GM12878 (cell line): ENCODE measurements at places on chromosomes 11 and 22.

DNA sequence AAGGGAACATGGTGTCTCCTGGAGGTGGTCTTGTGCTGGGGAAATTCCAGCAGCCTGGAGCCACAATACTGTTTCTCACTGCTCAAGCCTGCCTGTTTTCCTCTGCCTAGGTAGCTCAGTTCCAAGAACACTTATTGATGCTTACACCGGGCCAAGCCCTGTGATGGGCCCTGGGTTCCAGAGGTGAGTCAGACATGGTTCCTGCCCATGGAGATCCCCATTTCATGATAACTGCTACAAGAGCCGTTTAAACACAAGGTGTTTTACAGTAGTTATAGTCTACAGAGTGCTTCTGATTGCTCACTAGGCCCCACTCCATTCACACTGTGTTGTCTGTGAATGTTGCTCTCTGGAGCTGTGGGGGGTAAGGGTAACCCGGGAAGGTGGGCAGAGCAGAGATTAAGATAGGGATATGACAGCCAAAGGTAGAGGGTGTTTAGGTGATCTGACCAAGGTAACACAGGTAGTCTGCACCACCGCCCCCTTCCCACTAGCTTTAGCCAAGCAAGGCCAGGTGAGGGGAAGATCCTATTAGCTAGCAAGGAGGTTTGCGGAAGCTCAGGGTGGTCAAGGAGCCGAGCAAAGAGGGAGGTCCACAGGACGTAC is 696 bp upstream of the MICAL2 start:
- H3K36me3 ChIP-seq = no peaks in the 10 kb centered on the region
- no peaks in the 10 kb centered on the region for H3K27me3 ChIP-seq
- H3K4me3 ChIP-seq = peak overlapping the region; percentile 59; the same call in 1 of the 2 replicates
- DNase-seq = no peak
- no peak overlapping the region for H3K27ac ChIP-seq

DNA sequence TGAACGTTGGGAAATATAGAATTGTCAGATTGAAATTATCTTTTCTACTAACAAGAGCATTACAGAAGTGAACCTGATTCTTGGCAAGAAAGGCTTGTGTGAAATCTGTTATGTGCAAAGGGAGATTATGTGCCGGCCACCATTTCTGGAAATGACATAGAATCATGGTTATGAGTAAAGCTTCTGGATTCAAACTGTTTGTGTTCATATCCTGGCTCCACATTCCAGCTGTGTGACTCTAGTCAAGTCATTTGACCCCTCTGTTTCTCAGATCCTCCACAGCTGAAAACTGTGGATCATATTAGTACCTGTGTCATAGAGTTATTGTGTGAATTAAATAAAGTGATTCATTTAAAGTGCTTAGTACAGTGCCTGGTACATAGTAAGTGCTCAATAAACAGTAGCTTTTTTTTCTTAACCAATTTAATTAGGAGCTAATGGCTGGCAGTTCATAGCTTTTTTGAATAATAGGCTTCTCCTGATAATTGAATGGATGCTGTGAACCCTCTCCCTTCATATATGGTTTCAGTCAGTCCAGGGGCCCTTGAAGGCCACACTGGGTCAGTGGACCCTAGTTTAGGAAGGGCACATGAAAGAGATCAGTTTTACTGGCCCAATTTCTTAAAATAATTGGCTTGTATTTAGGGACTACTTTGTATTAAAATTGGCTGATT is 34.6 kb downstream of the EHF start:
- H3K36me3 ChIP-seq = no peaks in the 10 kb centered on the region
- DNase-seq = no peak
- no peak overlapping the region for H3K27ac ChIP-seq
- no peaks in the 10 kb centered on the region for H3K27me3 ChIP-seq
- H3K4me1 ChIP-seq = peaks cover 31% of the 10 kb centered on the region

- no peaks in the 10 kb centered on the region for H3K27me3 ChIP-seq
- no peak overlapping the region for H3K4me3 ChIP-seq
- no peak for DNase-seq
- H3K27ac ChIP-seq = no peak overlapping the region
Observed at GRCh38 chr11:10885703-10886363, 28.0 kb upstream of the ZBED5 start.

DNA sequence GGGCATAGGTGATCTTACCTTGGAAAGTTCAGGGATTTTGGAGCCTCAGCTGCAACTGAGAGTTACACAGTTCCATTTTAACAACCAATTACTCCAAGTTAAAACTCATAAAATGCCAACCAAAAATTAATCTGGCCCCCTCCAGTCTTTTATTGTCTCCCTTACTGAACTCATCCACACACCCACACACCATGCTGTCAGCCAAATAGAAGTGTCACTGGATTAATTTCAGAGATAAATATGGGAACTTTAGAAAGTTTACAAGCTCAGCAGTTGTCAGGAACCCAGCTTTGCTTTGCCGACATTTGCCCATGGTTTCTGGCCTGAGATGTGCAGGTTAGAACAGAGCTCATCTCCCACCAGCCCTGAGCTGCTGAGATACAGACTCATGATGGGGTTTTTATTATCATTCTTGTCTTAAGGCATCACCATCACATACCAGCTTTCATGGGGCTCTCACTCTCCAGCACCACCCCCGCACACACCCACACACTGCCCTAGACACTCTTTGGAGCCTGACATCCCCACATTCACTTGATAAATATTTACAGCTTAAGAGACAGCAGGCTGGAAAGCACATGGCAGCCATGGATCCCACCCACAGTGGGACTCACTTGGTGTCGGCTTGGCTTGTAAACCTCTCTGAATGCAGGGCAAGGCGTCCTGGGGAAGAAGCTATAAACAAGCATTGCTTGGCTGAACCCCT is 23.7 kb upstream of the CTR9 start:
- DNase-seq = no peak
- no peak overlapping the region for H3K27ac ChIP-seq
- peaks cover 6% of the 10 kb centered on the region for H3K4me1 ChIP-seq
- no peaks in the 10 kb centered on the region; the same call in none of the 2 replicates for H3K27me3 ChIP-seq

GRCh38 chr11:1077033-1077416 is 2.4 kb downstream of the MUC2 start:
- no peaks in the 10 kb centered on the region for H3K4me1 ChIP-seq
- no peak for DNase-seq
- no peaks in the 10 kb centered on the region for H3K36me3 ChIP-seq
- no peak overlapping the region for H3K27ac ChIP-seq
- H3K4me3 ChIP-seq = no peak overlapping the region
- no peaks in the 10 kb centered on the region for H3K27me3 ChIP-seq

- no peak for DNase-seq
- no peaks in the 10 kb centered on the region for H3K4me1 ChIP-seq
- H3K27ac ChIP-seq = no peak overlapping the region
- H3K4me3 ChIP-seq = no peak overlapping the region
Observed at GRCh38 chr11:128226106-128226716, 361.1 kb downstream of the ETS1 start.

GRCh38 chr11:65844231-65844872 is 10.6 kb downstream of the SNX32 start:
- H3K27ac ChIP-seq = no peak overlapping the region
- no peaks in the 10 kb centered on the region for H3K27me3 ChIP-seq
- H3K4me3 ChIP-seq = no peak overlapping the region
- no peaks in the 10 kb centered on the region for H3K36me3 ChIP-seq

DNA sequence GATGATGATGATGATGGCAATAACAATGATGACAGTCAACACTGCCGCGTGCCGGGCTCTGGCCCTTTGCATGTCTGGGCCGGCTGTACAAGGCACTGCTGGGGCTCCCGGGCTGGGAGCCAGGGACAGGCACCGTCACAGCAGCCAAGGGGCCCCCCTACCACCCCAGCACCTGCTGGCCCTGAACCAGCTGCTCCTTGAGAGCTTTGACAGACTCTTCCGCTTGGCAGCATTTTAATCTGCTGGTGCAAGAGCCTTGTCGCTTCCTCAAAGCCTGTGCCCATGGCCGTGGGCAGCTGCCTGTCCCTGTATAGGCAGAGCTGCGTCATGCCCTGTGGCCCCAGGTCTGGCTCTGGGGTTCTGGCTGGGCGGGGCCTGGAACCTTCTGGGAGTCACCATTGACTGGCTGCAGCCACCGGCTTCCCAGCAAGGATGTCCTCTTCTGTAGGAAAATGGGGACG is 12.9 kb upstream of the MUC6 start:
- no peak overlapping the region for H3K27ac ChIP-seq
- no peak overlapping the region for H3K4me3 ChIP-seq
- DNase-seq = no peak
- no peaks in the 10 kb centered on the region for H3K4me1 ChIP-seq
- no peaks in the 10 kb centered on the region for H3K27me3 ChIP-seq

DNA sequence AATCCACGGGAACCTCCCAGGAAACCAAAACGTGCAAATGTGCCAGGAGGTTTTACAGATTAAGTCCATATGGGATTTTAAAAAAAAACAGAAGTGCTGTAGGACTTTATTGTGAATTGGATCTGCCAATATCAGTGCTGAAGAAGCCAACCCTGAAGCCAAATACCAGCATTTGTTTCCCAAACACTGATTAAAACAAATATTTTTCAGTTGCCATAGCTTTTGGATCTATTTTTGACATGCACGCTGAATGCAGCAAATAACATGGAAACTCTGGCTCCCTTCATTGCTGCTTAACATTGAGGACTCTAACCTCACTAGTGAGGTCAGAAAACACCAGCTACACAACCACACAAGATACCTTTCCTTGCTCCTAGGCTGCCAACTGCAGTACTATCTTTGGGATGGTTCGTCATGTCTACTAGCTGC is 28.4 kb upstream of the SIK2 start:
- no peak for DNase-seq
- no peaks in the 10 kb centered on the region for H3K27me3 ChIP-seq
- H3K4me1 ChIP-seq = no peaks in the 10 kb centered on the region
- H3K36me3 ChIP-seq = no peaks in the 10 kb centered on the region

- H3K27me3 ChIP-seq = no peaks in the 10 kb centered on the region
- H3K4me3 ChIP-seq = no peak overlapping the region
- H3K4me1 ChIP-seq = no peaks in the 10 kb centered on the region
- DNase-seq = no peak
- no peak overlapping the region for H3K27ac ChIP-seq
- H3K36me3 ChIP-seq = peaks cover 14% of the 10 kb centered on the region; the same call in 1 of the 2 replicates
Observed at GRCh38 chr22:41435560-41435959, 11.0 kb downstream of the TOB2 start.

- H3K36me3 ChIP-seq = no peaks in the 10 kb centered on the region
- H3K27ac ChIP-seq = no peak overlapping the region
- H3K4me1 ChIP-seq = no peaks in the 10 kb centered on the region
- peaks cover 7% of the 10 kb centered on the region; the same call in 1 of the 2 replicates for H3K27me3 ChIP-seq
Observed at GRCh38 chr11:117668321-117668751, 128.7 kb downstream of the DSCAML1 start.

DNA sequence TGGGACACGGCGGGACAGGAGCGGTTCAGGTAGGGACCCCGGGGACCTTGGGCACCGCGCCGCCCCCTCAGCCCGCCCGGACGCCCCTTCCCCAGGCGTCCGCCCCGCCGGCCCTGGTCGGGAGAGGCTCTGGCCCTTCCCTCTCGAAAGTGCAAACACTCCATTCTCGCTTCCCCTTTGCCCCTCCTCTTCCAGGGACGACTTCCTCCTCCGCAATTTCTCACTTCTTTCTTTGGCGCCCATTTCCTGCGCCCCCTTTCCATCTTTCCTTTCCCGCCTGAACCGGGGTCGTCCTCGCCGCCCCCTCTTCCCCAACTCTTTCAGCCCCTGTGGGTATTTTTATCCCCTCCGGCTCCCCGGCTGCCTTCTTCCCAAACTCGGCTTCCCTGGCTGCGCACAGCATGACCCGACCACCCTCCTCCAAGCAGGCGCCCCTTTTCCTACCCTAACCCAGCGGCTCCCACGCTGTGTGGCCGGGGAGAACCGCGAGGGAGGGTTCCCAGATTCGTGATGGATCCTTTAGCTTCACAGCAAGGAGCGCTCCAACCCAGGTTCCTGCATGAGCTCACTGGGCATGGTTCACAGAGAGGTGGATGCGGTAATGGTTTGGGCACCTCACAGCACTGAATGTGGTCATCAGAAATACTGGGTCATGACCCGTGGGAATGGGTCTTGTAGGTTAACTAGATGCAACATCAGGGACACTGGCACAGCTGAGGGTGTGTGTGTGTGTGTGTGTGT is 689 bp downstream of the RAB39A start:
- no peaks in the 10 kb centered on the region for H3K36me3 ChIP-seq
- peak overlapping the region; percentile 66 for H3K27ac ChIP-seq
- no peaks in the 10 kb centered on the region for H3K27me3 ChIP-seq
- DNase-seq = no peak

GRCh38 chr11:27718863-27719545 is 18.7 kb upstream of the BDNF start:
- no peaks in the 10 kb centered on the region for H3K36me3 ChIP-seq
- H3K27ac ChIP-seq = no peak overlapping the region
- H3K4me3 ChIP-seq = no peak overlapping the region
- H3K27me3 ChIP-seq = peaks cover 8% of the 10 kb centered on the region

DNA sequence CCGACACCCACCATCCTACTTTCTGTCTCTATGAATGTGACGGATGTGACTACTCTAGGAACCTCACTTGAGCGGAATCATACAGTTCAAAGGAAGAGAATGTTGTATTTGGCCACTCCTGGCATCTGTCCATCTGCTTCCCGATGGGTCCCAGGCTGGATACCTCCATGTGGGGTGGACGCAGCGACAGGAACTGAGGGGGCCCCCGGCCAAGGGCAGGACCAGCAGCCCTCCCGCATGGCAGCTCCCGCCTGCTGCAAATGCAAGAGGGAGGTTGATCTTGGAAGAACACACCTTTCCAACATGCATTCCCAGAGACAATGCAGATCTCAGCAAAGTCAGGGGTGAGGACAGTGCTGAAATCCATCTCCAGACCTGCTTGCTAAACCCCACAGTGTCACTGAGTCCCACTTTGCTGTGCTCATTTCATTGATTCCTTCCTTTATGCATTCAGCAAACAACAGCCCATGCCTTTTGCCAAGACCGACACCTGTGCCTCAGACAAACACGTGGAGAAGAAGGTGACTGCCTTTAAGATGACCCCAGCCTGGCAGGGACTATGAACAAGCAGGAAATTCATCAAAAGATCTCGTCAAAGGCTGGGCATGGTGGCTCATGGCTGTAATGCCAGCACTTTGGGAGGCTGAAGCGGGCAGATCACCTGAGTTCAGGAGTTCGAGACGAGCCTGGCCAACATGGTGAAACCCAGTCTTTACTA is 246.2 kb downstream of the CTTN start:
- no peaks in the 10 kb centered on the region for H3K36me3 ChIP-seq
- no peaks in the 10 kb centered on the region for H3K4me1 ChIP-seq
- H3K4me3 ChIP-seq = no peak overlapping the region
- no peaks in the 10 kb centered on the region for H3K27me3 ChIP-seq

- DNase-seq = no peak
- no peaks in the 10 kb centered on the region for H3K36me3 ChIP-seq
- H3K27ac ChIP-seq = peak overlapping the region; percentile 66
- no peaks in the 10 kb centered on the region for H3K27me3 ChIP-seq
Observed at GRCh38 chr11:9758637-9759518, 95.0 kb downstream of the SWAP70 start.

GRCh38 chr11:9660886-9661285 is 3.0 kb upstream of the SWAP70 start:
- DNase-seq = no peak
- no peaks in the 10 kb centered on the region for H3K27me3 ChIP-seq

GRCh38 chr11:71418643-71419042 is 29.6 kb downstream of the DHCR7 start:
- H3K4me1 ChIP-seq = peaks cover 35% of the 10 kb centered on the region
- no peak overlapping the region for H3K27ac ChIP-seq
- DNase-seq = peak; percentile 55
- no peaks in the 10 kb centered on the region for H3K36me3 ChIP-seq

- H3K36me3 ChIP-seq = no peaks in the 10 kb centered on the region
- H3K4me1 ChIP-seq = no peaks in the 10 kb centered on the region
- H3K27ac ChIP-seq = no peak overlapping the region
- no peaks in the 10 kb centered on the region for H3K27me3 ChIP-seq
- H3K4me3 ChIP-seq = no peak overlapping the region
- no peak for DNase-seq
Observed at GRCh38 chr11:112216561-112217105, 9.6 kb upstream of the PTS start.
